Sigmoid colon (tissue), 7 donors: ENCODE measurements at places on chromosomes 12 and 14. TPM values are rescaled to one million over a fixed set of nuclear protein-coding genes. Genes with fewer than 3 reads are reported as not detected.

Gene GPR65
- 1.2 TPM for polyA plus RNA-seq

Gene UNC119B
- polyA plus RNA-seq: 19.3 TPM

Gene TCL1B
- 1.1 TPM for polyA plus RNA-seq

Gene SERPINA10
- polyA plus RNA-seq: not detected

Gene KRT77
- not detected for polyA plus RNA-seq
